ENCODE measurements at places on chromosomes 5 and 9. TPM values are rescaled to one million over a fixed set of nuclear protein-coding genes. Genes with fewer than 3 reads are reported as not detected.

TAS2R1 gene
- total RNA-seq: not detected

DNA sequence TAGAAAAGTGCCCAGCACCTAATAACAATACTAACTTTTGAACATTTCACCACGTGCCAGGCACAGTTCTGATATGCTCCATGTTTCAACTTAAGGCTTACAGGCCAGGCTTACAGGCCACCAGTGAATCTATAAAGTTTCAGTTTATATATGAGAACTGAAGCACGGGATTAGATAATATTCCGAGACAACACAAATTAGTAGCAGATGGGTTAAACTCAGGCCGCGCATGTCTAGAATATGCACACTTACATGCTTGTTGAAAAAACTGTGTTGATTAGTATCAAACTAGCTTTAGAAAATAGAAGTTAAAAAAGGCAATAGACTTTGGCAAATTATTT, 587.9 kb downstream of the MTRR start:
- DNase-seq: no peak

DNA sequence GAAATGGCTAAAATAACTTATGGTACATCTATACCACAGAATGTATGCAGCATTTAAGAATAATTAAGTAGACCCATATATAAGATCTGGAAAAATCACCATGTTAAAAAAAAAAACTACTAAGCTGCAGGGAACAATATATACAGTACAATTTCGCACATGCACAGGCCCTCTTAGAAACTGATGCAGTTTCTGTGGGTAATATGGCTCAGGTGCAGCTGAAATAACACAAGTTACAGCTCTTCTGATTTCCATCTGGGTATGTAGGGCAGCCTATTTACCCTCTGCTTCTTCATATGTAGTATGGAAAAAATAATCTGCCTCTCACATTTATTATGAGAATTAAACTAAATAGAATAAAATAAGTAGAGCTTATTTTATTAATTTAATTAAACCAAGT, 82.9 kb downstream of the YIPF5 start:
- no peak for DNase-seq

- DNase-seq: no peak
These were observed 2.0 kb downstream of the NIPBL start for GRCh38 chr5:36878392-36879082.

MACIR gene
- 28.4 TPM for total RNA-seq

- DNase-seq: peak; percentile 40
These were observed 162.2 kb downstream of the SREK1 start for GRCh38 chr5:66306105-66306843.

- DNase-seq: no peak
These were observed 165.1 kb downstream of the RNF180 start for GRCh38 chr5:64330728-64331231.

DNA sequence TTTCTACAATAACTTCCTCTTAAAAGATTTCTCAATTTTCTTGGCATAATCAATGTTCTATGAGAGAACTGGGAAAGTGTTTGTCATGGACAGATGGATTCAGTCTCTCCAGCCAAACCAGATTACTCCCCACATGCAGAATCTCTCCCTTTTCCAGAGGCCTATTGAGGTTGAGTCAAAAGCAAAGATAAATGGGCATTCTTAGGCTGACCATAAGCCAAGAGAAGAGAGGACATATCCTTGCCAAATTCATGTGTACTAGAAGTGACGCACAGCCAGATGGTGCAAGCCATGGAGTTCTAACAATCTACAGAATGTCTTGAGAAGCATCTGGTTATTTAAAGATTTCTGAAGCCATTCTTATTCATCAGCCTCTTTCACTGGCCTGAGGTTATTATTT, 2115.0 kb downstream of the MAT2B start:
- DNase-seq: no peak

DNA sequence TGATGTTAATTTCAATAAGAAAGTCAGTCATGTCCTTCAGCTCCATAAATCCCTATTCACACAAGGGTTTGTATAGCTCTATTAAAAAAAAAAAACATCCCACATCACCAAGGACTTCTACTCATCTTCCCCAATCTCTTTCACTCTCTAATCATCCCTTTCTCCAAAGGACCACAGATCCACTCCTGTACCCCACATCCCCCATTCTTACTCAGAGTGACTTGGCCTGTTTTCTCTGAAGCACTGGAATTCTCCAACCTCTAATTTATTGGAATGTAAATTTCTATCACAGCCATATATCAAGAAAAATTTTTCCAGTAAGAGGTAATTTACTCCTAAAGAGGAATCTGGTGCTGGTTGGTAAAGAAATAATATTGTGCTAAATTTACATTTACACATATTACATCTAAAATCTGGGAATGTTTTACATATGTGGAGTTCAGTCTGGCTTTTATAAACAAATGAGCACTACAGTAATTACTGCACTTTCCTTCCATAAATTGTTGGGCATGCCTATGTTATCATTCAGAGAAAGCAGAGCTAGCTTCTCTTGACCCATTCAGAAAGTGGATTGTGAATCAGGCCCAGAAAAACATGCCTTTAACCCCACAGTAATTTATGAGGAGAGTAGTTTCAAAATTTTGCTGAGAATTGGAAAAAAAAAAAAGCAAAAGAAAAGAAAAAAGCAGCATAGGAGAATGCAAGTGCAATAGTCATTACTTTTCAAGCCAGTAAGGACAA, 399.5 kb upstream of the TNC start:
- no peak for DNase-seq

DNA sequence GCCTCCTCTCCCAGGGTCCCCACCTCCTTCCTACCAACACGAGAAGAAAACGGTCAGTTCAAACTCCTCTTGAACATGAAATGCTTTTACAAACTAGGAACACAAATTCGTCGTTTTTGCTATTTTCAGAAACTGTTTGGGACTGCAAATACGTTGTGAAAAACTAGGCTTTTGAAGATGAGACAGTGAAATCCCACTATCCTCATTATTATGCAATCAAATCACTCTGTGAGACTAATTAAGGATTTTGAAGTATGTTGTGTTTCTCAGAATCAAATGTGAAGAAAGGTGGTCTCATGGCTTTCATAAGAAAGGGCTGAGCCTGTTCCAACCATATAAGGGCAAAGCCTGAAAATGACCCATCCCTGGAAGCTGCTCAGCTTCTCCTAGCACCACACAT, 33.2 kb downstream of the CDH6 start:
- no peak for DNase-seq

DNA sequence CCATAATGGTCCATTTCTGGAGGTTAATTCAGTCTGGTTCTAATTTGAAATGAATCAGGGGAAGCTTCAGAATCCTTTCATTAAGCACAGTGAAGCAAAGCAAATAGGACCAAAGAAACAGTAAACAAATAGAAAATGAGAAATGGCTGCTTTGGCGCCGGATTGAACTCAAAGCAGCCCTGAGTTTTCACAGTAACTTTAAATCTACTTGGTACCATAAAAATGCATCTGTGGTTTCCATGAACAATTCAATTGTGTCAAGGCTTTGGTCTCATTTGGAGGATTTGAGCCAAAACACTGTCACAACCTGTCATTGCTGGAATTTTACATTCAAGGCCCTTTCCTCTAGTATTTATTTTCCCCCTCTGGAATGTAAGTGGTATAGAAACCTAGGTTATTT, 25.9 kb upstream of the DAPK1 start:
- DNase-seq: no peak

Measured in PC-9 (cell line).